ENCODE measurements at places on chromosomes 3 and 15.

GRCh38 chr15:93332168-93332553 is 243.2 kb upstream of the RGMA start:
- DNase-seq, result no peak

DNA sequence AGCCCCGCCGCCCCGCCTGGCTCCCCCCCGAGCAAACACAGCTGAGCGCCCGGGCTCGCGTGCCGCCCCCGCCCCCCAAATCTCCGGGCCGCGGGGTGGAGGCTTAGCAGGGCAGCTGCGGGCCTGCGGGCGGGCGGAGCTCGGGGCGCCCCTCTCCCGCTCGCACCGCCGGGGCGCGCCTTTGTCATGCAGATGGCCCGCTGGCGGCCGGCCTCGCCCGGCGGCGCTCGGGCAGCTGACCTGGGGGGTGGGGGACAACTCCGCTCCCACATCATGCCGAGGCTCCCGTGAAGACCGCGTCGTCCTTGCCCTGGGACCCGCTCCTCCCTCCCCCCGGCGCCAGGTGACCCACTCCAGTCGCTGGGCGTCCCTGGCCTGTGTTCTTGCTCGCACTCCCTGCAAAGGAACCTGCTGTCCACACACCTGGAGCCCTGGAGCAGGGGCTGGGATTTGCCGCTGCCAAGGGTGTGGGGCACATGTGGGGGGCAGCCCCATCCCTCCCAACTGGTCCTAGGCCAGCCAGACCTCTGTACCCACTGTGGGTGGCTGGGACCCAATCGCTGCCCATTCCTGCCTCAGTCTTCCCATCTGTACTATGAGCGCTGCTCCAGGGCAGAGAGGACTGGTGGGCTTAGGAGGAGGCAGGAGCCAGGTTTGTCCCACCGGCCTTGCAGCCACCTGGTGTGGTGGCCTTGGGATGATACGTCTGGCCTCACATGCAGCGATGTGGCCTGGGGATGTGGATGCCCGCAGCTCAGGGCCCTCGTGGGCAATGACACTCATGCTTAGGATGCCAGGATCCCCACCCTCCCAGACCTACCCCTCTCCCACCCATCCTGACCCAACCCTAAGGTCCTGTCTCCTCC is 33.5 kb downstream of the DNAJB8 start:
- DNase-seq, result no peak

GRCh38 chr15:52343831-52344230 is 48.2 kb upstream of the MYO5C start:
- DNase-seq, result no peak

GRCh38 chr15:45121706-45122417 is 7.7 kb downstream of the DUOXA2 start:
- no peak for DNase-seq

GRCh38 chr15:73806698-73807483 is 53.7 kb upstream of the INSYN1 start:
- DNase-seq, result no peak
